ENCODE measurements at places on chromosomes 11 and 22.

GRCh38 chr11:35711173-35711910, 48.8 kb downstream of the TRIM44 start:
- no peak for DNase-seq

- peak; percentile 48 for DNase-seq
Observed at GRCh38 chr11:72058416-72059034, 21.8 kb downstream of the NUMA1 start.

DNA sequence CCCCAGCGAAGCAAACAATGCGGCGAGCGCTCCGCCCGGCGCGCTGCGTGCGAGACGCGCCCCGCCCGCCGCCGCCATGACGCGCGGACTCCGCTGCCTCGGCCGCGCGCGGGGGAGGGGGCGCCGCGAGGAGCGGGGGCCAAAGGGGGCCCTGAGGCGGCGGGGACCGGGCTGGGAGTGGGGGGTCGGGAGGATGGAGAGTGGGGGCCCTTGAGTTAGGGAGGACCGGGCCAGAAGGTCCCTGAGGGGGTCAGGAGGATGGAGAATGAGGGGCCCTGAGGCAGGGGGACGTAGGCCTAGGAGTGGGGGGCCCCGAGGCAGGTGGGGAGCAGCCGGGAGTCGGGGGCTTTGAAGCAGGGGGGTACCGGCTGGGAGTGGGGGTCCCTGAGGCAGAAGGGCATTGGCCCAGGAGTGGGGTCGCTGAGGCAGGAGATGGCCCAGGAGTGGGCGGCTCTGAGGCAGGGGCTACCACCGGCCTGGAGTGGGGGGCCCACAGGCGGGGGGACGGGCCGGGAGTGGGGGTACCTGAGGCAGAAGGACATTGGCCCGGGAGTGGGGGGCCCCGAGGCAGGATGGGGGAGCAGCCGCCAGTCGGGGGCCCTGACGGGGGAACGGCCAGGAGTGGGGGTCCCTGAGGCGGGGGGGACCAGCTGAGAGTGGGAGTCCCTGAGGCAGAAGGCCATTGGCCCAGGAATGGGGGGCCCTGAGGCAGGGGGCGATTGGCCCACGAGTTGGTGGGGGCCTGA, at the start of gene BRD1:
TSS of gene BRD1 (minus strand) at position 21 of the 746 bp plus-strand sequence. CDS start 3,556 bp downstream, outside the sequence.
- DNase-seq = peak; percentile 10

DNA sequence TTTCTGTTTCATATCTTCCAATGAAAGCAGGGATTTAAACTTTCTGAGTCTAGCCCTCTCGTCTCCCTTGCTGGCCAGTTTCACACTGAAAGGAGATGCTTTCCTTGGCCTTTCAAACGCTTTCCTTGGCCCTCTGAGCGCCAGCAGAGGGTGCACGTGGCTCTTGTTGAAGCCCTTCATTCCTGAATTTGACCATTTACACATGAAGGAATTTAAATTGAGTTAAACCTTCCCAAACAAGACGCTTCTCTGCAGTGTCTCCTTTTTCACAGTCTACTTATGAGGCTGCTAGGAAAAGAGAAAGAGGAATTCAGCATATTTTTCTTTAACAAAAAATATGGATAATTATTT, 21.6 kb downstream of the NNMT start:
- DNase-seq = peak; percentile 77

GRCh38 chr11:83726316-83726715, 440.1 kb upstream of the CCDC90B start:
- DNase-seq = no peak

GRCh38 chr11:131734871-131735270, 364.5 kb downstream of the NTM start:
- DNase-seq = no peak

DNA sequence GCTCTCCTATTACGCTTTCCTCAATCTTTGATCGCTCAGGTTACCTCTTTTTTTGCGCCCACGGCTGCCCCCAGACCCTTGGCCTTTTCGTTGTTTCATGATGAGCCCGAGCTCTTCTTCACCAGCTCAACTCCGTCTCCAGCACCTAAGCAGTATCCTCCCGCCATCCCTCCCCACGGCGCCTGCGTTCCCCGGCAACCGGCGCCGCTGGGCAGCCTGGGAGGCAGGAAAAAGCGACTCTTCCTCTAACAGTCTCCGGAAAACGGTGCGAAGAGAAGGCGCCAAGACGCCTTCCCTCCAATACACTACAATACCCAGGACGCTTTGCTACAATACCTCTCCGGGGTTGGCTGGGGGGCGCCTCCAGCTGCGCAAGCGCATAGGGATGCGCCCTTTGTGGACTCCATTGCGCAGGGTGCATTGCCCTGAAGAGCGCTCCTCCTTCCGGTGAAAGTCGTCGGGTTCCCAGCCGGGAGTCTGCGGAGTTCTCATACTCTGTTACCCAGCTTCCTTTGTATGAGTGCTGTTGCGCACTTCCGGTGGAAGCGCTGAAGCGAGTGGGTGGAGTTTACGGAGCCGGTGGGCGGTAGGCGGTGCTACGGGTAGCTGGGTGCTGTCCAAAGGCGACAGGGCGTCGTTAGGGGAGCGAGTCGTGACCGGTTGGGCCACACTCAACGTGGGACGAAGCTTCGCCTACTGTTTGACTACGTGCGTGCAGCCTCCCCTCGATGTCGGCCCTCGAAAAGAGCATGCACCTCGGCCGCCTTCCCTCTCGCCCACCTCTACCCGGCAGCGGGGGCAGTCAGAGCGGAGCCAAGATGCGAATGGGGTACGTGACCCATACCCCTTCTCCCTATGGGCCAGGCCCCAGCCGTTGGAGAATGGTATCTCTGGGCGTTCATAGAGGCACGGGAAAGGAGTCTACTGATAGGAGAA, at the start of the genes C2CD3 and PPME1:
TSS of gene C2CD3 (minus strand) at position 309 of the 936 bp plus-strand sequence. CDS start at position 99, 210 bp downstream.
TSS of gene PPME1 (plus strand) at position 596 of the 936 bp plus-strand sequence. CDS start at position 729, 133 bp downstream.
- DNase-seq = peak; percentile 98

- no peak for DNase-seq
Observed at GRCh38 chr11:2262301-2263070, 7.9 kb downstream of the ASCL2 start.
